NCI-H2081 treated with DMSO at 0.1 percent for 48 hours (cell line): ENCODE measurements at places on chromosomes 7 and 10.

DNA sequence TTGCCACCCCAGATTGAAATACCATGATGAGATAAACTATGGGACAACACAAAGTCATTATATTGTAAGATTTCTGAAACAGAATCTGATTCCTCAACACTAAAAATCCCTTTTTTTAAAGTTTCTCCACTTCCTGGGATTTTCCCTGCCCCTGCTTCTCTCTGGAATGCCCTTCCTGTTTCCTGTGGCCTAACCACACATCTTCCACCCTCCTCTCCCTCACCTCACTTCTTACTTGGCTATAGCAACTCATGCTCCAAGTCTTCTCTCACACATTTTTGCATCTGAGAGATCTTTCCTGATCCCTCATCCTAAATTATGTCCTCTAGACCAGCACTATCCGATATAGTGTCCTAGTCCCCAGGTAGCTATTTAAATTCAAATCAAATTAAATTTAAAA, 4.1 kb upstream of the RELN start:
- no peak for DNase-seq

GRCh38 chr10:124379609-124380193, 39.0 kb downstream of the OAT start:
- no peak for DNase-seq

GRCh38 chr7:24660546-24660945, 87.3 kb downstream of the PALS2 start:
- no peak for DNase-seq

- no peak for DNase-seq
Measured at GRCh38 chr7:44155191-44156185, 14.4 kb upstream of the MYL7 start.

DNA sequence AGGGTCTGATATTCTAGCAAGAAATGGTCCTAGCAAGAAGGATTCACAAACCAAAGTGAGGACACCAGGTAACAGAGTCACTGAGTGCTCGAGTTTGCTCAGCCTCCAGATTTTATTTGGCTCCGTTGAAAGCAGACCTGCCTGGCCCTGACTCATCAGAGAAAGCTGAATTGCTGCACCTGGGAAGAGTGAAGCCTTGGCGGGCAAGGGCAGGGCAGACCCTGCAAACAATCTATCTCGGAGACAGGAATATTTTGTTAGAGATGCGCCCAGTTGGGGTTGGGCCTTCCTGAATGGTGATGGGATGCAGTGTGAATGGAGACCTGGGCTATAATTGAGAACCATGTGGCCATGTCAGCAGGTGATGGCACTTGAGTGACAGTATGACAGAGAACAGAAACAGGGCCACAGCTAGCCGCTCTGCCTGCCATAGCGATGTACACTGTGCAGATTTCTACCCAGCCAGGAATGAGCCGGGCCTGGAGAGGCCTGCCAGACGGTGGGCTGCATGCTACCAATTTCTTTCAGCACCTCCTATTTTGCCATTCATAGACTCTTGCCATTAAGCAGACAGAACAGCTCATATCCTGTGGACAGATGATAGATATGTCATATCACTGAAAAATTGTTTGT, 744.2 kb downstream of the LRMDA start:
- DNase-seq, result no peak

DNA sequence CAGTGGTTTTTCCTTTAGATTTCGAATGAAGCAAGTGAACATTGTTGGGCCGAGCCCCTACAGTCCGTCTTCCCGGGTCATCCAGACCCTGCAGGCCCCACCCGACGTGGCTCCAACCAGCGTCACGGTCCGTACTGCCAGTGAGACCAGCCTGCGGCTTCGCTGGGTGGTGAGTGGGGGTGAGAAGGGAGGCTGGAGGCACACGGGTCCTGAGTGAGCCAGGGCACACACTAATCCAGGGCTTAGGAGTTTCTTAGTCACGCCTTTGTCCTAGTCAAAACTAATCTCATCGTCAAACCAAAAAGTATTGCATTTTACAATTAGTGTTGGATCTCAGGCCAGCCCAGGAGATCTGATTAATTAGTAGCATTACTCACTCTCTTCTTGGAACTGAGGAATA, 568.8 kb upstream of the FOXK1 start:
- no peak for DNase-seq

DNA sequence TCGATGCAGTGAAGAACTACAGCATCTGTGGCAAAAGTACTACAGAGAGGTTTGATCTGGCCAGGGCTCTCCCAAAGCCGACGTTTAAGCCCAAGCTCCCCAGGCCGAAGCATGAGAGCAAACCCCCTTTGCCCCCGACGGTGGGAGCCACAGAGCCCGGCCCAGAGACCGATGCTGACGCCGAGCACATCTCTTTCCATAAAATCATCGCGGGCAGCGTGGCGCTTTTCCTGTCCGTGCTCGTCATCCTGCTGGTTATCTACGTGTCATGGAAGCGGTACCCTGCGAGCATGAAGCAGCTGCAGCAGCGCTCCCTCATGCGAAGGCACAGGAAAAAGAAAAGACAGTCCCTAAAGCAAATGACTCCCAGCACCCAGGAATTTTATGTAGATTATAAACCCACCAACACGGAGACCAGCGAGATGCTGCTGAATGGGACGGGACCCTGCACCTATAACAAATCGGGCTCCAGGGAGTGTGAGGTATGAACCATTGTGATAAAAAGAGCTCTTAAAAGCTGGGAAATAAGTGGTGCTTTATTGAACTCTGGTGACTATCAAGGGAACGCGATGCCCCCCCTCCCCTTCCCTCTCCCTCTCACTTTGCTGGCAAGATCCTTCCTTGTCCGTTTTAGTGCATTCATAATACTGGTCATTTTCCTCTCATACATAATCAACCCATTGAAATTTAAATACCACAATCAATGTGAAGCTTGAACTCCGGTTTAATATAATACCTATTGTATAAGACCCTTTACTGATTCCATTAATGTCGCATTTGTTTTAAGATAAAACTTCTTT, 2.3 kb downstream of the LRRTM3 start:
- no peak for DNase-seq

DNA sequence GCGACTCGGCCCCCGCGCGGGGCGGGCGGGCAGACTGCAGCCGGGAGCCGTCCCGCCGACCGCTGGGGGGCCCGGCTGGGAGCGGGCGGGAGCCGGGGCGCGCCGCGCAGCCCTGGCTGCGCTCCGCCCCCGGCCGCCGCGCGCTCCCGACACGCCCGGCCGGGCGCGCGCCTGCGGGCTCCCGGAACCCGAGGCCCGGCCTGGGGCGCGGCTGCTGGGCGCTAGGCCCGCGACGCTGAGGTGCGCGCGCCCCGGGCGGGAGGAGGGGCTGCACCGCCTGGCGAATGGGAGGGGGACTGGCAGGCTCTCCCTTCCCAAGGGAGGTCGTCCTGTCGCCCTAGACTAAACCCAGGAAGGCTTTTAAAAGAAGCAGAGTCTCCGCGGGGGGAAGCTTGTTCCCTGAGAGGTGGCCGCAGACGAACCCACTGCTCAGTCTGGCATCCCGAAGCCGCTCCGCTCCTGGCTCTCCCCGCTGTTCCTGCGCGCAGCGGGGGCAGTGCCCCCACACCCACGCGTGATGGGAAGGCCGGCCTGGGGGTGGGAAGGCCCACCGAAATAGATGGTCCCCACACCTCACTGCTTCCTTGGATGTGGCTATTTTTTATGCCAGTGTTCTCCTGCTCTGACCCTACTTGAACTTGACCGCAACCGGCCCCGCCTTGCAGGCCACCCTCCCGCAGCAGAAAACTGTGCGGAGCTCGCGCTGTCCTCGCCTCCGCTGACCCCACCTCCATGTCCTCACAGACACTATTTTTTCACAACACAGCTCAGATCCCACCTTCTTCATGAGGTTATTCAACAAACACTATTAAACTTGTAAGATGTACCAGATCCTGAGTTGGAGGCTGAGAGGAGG, at the start of gene VOPP1:
Gene VOPP1 (minus strand): TSS at position 125 of the 856 bp plus-strand sequence. CDS start 178 bp downstream, outside the sequence.
- DNase-seq, result no peak

DNA sequence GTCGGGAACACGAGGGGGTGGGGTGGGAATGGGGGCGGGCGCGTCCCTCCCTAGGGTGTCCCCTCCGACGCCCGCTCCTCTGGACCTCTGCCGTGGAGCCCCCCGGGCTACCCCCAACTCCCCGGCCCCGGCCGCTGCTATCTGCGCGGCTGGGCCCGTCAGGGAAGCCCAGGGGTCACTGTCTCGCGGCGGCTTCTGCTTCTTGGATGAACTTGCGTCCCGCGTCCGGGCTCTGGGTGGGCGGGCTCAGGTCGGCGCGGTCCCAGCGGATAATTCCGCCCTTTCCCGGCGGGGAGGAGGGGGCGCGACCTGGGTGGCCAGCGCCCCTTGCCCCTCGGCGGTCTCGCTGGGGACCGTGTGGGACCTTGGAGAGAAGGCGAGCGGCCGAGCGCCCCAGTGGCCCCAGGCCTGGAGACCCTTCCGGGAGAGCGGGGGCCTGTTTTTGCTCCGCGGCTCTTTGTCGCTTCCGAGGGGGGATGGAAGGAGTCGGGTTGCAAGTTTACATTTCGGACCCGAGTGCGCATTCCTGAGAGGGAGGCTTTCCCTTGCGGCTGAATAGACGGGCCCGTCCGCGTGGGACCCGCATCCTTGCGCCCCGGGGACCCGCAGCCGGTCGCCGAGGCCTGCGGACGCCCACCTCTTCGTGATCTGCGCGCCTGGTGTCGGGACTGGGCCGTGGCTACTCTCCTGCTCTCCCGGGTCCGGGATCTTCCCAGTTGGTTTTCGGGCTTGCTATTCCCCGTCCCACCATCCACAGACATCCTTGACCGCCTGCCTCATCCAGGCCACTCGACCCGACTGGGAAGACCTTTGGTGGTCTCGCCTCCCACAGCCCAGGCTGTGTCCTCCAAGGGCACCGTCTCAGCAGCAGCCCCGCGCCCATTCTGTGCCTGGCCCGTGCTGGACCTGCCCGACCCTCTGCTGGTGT, 812 bp downstream of the DOCK1 start:
- no peak for DNase-seq

- DNase-seq, result no peak
Measured at GRCh38 chr7:130899071-130899560, 165.1 kb upstream of the KLF14 start.

- no peak for DNase-seq
Measured at GRCh38 chr7:2451171-2452073, 24.8 kb downstream of the GRIFIN start.
